ENCODE measurements at places on chromosomes 4 and X. TPM values are rescaled to one million over a fixed set of nuclear protein-coding genes. Genes with fewer than 3 reads are reported as not detected.

Gene PASD1
- total RNA-seq = not detected

Gene NWD2
- not detected for total RNA-seq

Gene PITX2
- total RNA-seq = 1.6 TPM

Gene SPANXC
- total RNA-seq = 1.0 TPM

Gene USP26
- total RNA-seq = not detected

Gene IGBP1
- total RNA-seq = 70.7 TPM

Gene WAS
- total RNA-seq = 0.17 TPM

Gene UGT2B10
- total RNA-seq = not detected

Gene SRPX2
- 3.3 TPM for total RNA-seq

Gene IBSP
- not detected for total RNA-seq

Gene PNMA6A
- total RNA-seq = 4.8 TPM

Gene CHIC1
- 4.9 TPM for total RNA-seq

Gene IGFBP7
- 271 TPM for total RNA-seq

Gene RIBC1
- total RNA-seq = 0.74 TPM

Gene SLC26A1
- total RNA-seq = 0.31 TPM

Gene CLGN
- total RNA-seq = 5.2 TPM

Gene GRPEL1
- 79.4 TPM for total RNA-seq

Gene RTL9
- total RNA-seq = 0.07 TPM

Gene NEK1
- total RNA-seq = 3.5 TPM

Gene ITIH6
- total RNA-seq = not detected

Gene CT55
- not detected for total RNA-seq

Gene SLC2A9
- total RNA-seq = 0.41 TPM

Gene SMIM10L2A
- total RNA-seq = 0.17 TPM

Gene PARM1
- 0.61 TPM for total RNA-seq

Gene P2RY10
- total RNA-seq = not detected

Gene LEF1
- not detected for total RNA-seq

Gene NAT8L
- total RNA-seq = 13.7 TPM

Gene HAND2
- total RNA-seq = 0.35 TPM

Gene PNMA6F
- total RNA-seq = not detected

Measured in A549 treated with DMSO at 1 μM for 4 hours (cell line).